Iris pigment epithelial cell (primary cell): ENCODE measurements at places on chromosomes 6 and 20.
A peak's percentile ranks its signal among the peaks of the same experiment; 100 is the strongest.

DNA sequence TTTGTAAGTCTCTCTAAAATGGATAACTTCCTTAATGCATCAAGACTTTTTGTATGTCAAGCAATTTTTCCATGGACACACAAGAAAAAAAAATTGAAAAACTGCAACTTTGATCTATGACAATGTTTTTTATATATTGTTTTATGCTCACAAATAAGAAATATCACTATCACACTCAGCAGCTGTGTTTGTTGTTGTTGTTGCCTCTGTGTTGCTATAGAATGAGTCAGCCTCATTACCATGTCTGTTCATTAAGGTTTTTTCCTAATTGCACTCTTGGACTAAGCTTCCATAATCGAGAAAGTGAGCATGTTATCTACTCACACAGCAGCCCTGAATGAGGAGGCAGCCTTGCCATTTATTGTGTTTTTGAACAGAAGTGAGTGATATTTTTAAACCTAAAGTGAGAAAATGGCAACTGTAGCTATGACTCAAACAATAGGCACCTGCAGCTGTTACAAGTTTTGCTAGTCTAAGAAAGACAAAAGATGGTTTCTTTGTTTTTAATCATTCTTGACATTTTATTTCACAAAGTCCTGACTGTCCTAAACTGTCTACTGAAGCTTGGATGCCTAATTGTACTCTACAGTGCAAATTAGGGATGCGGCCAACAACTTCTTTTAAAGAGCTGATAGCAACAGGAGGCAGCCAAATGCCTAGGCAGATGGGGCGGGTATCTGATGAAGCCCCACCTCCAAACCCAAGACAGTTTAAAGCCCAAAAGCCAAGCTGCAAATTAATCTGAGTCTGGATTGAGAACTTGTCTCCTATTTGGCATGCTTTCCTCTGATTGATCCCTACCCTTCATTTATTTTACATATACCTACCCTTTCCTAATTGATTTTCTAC lies 77.9 kb upstream of the DOK5 start:
- no peak for DNase-seq

DNA sequence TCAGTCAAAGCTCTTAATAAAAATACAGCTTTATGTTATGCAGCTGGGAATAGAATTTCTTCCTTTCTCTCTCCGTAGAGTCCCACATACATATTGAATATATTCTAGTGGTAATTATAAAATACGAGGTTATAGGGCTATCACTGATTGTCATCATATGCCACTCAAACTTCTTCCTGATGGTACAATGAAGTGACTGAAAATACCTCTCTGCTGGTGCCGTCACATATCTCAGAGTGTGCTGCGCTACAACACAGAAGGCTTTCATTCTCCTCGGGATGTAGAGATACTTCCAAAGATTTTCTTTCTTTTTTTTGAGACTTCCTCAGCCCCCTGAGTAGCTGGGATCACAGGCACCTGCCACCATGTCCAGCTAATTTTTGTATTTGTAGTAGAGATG lies 249.9 kb downstream of the BTBD9 start:
- no peak for DNase-seq

DNA sequence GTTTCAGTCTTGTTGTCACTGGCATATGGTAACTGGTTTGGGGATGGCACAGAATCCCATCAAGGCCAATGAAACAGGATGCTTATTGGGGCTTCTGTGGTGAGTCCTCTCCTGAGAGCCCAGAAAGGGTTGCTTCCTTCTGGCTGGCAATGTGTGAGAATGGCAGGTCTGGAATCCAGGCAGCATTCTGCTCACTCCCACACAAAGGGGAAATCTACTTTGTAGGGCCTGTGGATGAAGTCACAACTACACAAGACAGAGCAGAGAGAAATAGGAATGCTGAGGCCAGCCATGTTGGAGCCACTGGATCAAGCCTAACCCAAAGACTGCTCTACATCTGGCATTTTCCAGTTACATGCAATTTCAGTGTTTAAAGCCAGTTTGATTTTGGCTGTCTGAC lies 15.7 kb downstream of the PLAGL2 start:
- DNase-seq, result peak; percentile 31

- no peak for DNase-seq
Observed at GRCh38 chr6:67493682-67494081, 1141.4 kb upstream of the ADGRB3 start.

GRCh38 chr6:151005896-151006632 lies 140.6 kb downstream of the MTHFD1L start:
- no peak for DNase-seq

DNA sequence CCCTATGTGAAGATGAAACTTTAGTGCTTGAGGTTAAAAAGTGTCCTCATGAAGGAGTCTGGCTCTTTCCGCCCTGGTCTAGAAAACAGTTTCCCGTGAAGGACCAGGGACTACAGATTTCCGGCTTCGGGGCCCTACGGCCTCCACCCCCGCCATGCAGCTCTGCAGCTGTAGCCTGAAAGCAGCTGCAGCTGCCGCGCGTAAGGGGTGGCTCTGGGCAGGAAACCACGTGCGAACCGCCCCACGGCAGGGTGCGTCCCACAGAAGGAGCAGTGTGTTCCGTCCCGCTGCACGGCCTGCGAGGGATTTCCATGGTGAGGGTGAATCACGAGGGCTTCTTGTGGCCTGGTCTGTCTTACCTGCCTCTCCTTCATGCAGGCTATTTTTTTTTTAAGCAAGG lies 117.0 kb downstream of the ERMARD start:
- no peak for DNase-seq

DNA sequence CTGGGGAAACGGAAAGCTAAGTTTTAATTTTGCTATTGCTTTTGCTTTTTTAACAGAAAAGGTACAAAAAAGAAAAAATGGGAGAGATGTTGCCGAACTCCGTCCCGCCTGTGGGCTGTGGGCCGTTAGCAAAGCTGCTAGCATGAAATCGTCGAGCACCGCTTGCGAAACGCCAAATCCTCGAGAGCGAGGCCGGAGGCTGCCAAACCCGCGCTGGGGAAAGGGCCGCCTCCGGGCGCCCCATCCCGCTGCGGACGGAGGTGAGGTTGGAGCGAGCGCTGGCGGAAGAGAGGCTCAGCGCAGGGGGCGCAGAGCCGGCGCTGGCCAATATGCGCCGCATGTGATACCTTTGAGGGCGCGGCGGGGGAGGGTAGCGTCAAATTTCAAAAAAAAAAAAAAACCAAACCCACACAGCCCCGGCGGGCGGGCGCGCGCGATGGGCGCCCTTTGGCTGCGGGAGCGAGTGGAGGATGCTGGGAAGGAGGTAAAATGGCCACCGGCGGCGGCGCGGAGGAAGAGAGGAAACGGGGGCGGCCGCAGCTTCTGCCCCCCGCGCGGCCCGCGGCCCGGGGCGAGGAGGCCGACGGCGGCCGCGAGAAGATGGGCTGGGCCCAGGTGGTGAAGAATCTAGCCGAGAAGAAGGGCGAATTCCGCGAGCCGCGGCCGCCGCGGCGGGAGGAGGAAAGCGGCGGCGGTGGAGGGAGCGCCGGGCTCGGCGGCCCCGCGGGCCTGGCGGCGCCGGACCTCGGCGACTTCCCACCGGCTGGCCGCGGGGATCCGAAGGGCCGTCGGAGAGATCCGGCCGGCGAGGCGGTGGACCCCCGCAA lies at the start of gene ZCCHC3:
ZCCHC3 (plus strand) TSS at position 473 of the 827 bp plus-strand sequence; CDS start at position 490, 17 bp downstream.
- peak; percentile 97 for DNase-seq

GRCh38 chr20:8400486-8400885 lies 268.4 kb downstream of the PLCB1 start:
- DNase-seq, result no peak

GRCh38 chr6:118101831-118102345 lies 194.8 kb downstream of the SLC35F1 start:
- DNase-seq, result no peak

DNA sequence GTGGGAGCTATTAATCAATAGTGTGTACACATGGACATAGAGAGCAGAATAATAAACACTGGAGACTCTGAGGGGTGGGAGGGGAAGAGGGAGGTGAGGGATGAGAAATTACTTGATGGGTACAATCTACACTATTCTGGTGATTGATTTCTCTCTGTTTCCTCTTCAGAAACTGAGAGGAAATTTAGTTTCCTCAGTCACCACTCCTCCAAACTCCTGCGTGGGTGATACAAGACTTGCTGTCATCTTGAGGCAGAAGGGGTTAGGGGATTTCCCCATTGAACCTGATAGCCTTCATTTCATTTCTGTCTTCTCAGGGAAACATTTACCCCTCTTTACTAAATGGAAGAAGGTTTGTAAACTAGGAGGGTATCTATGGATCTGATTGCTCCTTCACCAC lies 84.3 kb upstream of the ESR1 start:
- no peak for DNase-seq

- no peak for DNase-seq
Observed at GRCh38 chr6:61622601-61623000, 663.4 kb downstream of the KHDRBS2 start.

DNA sequence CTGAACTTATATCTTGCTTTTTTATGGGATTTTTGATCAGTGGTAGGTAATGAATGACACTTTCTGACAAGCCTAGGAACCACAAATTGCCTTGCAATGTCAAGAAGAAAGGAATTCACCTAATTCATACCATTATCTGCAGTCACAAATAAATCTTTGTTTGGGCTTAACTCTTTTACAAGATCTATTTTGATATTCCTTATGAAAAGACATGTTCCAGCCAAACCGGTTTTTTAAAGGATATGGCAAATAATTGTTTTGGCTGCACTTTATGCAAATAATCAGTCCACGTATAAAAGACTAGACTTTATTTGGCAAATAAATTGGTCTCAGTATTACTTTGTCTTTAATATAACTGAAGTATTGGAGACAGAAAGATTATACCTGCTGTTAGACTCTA lies 771.7 kb upstream of the ADGRB3 start:
- no peak for DNase-seq

DNA sequence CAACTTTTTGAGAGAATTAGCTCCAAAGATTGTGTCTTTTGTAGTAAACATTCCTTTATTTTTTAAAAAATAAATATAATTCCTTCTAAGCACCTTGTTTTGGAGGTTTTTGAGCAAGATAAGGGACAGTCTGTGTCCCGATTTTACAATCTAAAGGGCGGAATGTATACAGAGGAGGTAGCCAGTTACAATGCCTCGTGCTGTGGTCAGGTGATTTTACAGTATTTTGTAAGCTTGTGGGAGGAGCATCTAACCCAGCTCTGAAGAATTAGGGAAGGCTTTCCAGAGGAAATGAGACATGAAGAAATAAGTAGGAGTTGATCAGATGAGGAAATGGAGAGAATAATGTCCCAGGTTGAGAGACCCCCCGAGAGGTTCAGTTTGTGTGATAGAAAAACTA lies 1.3 kb downstream of the HINT3 start:
- peak; percentile 68 for DNase-seq

GRCh38 chr20:47817573-47817972 lies 32.3 kb upstream of the SULF2 start:
- DNase-seq, result no peak

GRCh38 chr6:52990342-52990741 lies 4.7 kb downstream of the GSTA4 start:
- DNase-seq, result peak; percentile 42

- no peak for DNase-seq
Observed at GRCh38 chr20:37316116-37316774, 26.8 kb downstream of the MANBAL start.

DNA sequence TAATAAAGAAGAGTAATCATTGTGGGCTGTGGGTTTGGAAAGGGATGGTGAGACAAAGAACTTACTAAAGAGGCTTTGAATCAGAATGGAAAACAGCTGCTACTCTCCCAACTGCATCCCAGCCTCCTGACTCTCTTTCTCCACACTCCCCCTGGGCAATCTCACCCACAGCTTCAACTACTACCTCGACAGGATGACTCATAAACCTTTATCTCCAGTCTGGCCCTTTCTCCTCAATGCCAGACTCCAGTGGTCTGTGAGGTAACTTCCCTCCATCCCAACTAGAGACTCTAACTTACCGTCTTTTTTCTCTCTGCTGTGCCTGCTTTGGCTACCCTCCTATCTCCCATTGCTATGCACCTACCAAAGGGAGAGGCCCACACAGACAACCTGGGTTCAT lies 135.3 kb upstream of the RREB1 start:
- DNase-seq, result peak; percentile 63

GRCh38 chr20:49448917-49449316 lies 33.6 kb downstream of the KCNB1 start:
- DNase-seq, result no peak
